NCI-H446 (cell line): ENCODE measurements at places on chromosomes 16 and 17.

DNA sequence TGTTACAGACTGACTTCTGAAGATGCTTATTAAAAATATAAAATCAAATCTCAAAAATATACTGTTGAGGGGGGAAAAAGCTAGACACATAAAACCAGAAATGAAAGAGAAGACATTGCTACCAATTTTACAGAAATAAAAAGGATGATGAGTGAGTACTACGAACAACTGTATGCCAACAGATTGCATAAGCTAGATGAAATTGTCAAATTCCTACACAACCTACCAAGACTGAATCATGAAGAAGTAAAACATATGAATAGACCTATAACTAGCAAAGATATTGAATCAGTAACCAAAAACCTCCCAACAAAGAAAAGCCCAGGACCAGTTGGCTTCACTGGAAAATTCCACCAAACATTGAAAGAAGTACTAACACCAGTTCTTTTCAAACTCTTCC lies 3.5 kb upstream of the CAPNS2 start:
- DNase-seq, result no peak

DNA sequence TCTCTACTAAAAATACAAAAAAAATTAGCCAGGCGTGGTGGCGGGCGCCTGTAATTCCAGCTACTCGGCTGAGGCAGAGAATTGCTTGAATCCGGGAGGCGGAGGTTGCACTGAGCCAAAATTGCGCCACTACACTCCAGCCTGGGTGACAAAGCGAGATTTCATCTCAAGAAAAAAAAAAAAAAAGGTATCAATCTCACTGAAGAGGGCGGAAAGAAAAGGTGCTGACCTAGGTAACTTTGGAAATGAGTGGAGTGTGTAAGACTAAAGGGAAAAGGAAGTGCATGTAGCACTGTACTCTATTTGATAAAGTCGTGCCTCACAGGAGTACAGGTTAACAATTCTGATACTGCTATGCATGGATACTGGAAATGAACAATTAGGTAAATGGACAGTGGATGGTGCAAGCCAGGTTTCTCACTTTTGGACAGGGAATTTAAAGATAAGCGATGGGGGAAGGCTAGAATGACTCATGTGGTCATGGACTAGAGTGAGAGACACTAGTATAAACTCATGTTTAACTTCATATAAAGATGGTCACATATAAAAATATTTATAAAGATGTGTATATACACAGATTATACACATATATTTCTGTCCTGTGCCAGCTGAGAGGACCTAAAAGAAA lies 142.9 kb downstream of the CDK5R1 start:
- no peak for DNase-seq

DNA sequence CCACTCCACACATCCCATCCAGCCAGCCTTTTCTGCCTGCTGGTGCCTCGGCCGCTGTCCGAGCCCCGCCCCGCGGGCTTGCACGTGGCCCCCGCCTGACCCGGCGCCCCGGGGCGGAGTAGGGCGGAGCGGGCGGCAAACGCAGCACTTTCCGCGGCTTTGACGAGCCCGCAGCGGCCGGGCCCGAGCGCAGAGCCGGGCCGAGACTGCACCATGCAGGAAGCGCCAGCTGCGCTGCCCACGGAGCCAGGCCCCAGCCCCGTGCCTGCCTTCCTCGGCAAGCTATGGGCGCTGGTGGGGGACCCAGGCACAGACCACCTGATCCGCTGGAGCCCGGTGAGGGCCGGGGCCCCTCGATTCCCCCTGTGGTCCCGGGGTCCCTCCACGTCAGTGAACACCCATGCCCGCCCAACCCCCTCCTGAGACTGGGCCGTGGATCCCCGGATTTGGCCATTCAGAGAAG lies at the start of gene HSF4:
HSF4 (plus strand) TSS at position 147 of the 463 bp plus-strand sequence; CDS start at position 214, 67 bp downstream.
- DNase-seq, result no peak

DNA sequence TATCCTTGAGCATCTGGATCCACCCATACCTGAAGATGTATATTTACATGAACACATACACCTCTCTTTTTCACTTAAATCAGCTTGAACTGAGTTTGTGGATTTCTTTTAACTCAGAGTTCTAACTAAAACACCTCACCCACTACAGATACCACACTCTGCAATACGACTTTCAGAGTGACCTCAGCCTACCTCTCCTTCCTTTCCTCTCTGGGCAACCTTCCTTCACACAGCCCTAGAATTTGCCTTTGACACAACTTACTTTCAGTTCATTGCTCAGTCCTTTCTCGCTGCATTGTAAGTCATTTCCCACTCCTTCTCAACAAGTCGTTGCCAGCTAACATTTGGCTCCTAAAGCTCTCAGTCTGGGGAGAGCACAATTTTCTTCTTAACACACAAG lies 151.9 kb upstream of the IRX3 start:
- no peak for DNase-seq

- DNase-seq, result no peak
Measured at GRCh38 chr16:89168381-89169189, 3.0 kb upstream of the CDH15 start.

DNA sequence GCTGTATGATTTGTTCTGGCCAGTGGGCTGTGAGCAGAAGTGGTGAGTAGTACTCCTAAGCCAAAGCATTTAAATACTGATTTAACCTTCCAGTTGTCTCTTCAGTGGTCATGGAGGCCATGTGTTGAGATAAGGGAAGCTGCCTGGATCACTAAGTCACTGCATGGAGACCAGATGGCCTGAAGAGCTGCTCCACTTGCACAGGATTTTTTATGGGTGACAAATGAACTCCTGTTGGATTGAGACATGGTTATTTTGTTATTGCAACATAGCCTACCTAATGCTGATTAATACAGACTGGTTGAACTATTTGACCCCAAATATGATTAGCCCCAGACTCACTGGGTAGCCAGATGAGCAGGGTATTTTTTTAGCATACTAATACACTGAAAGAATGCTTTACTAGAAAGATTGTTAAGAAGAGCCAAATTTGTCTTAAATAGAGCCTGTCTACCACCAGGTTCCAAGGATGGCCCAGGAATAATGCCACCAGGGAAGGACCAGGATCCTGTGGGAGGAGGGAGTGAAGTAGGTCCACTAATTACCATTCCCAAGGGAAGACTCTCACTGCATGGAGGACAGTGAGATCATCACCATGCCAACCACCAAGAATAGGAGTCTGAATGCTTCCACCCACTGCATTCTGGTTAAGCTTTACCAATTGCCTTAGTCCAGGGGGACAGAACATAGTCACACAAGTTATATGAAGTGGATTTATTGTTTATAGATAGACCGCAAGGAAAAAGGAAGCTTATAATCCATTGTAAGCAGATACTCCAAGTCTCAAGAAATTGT lies 187.4 kb upstream of the IRX6 start:
- no peak for DNase-seq

GRCh38 chr17:7656958-7657609 lies 6.4 kb downstream of the ATP1B2 start:
- DNase-seq, result no peak

DNA sequence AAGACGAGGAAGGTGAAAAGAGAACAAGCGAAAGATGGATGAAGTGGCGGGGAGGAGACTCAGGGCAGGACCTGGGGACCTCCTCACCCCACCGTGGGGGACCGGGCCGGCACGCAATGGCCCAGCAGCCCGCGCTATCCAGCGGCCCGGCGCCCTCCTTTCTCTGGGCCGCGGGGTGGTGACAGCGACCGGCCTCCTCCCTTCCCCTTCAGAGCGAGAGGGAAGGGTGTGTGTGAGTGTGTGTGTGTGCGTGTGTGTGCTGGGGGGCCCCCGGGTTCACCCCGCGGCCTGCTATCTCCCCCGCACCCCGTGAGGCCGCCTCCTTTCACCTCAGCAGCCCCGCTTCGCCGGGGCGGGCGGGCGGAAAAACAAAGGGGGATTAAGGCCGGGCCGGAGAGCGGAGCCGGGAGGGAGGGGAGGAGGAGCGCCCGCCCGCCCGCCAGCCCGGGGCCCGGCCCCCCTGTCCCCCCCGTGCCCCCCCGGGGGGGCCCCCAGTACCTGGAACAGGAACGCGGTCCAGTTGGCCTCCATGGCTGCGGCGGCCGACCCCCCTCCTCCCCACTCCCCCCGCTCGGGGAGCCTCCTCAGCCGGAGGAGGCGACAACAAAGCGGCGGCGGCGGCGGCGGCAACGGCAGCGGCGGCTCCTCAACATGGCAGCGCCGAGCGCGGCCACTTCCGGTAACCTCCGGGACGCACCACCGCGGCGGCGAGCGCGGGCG lies at the start of gene VEZF1:
VEZF1 (minus strand) TSS at position 674 of the 720 bp plus-strand sequence; CDS start at position 531, 143 bp downstream.
- DNase-seq, result peak; percentile 74

DNA sequence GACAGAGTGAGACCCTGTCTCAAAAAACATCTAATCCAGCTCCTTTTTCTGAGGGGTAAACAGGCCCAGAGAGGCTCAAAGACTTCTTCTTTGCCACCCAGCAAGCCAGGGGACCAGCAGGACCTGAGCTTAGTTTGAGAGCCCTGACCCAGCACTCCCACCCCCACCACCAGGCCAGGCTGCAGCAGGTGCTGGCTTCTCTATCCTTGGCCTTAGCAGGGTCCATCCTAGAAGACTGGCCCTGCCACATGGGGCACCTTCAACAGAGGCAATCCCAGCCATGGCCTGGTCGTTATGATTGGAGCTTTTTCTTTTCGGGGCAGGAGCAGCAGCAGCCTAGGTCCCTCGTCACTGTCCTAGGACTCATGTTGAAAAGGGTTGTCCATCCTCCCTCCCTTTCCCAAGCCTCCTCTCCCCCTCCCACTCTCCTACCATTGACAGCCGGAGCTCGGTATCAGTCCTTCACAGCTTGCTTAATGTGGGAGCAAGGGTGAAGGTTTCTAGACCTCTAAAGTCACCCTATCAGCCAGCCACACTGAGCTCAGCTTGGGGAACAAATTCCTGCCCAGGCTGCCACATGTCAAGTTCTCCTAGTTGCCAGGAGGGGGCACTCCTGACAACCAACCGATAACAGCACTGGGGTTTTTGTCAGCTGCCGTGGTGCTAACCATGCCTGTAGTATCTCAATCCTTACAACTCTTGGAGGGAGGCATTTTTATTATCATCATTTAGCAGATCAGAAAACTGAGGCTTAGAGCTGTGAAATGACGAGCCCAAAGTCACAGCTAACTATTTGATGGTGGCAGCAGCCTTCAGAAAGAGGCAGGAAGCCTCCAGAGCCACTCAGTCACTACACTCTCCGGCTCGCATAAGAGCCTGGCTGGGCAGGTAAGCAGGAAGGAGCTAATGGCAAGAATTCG lies 11.2 kb downstream of the MRPL27 start:
- DNase-seq, result no peak

GRCh38 chr16:16923479-16923878 lies 544.5 kb downstream of the NPIPA7 start:
- DNase-seq, result no peak

DNA sequence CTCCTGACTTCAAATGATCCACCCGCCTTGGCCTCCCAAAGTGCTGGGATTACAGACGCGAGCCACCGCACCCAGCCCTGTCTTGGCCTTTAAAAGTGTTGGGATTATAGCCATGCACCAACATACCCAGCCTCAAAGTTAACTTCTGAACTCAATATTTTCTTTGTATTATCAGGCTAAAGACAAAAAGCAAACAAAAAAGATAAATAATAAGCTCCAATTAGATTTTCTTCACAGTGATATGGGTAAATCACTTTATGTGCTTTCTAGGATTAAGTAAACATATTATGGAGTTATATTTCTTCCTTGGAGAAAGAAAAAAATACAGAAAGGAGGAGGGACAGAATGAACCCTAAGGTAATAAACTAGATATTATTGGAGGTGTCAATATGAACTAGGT lies 74.3 kb downstream of the FBXL20 start:
- DNase-seq, result no peak

GRCh38 chr17:28492352-28493310 lies 13.5 kb upstream of the FOXN1 start:
- DNase-seq, result no peak

GRCh38 chr17:340074-340473 lies 12.5 kb downstream of the RPH3AL start:
- no peak for DNase-seq

- no peak for DNase-seq
Measured at GRCh38 chr16:88264641-88265285, 118.0 kb upstream of the ZNF469 start.

- no peak for DNase-seq
Measured at GRCh38 chr17:83149761-83150251, 70.4 kb downstream of the METRNL start.

DNA sequence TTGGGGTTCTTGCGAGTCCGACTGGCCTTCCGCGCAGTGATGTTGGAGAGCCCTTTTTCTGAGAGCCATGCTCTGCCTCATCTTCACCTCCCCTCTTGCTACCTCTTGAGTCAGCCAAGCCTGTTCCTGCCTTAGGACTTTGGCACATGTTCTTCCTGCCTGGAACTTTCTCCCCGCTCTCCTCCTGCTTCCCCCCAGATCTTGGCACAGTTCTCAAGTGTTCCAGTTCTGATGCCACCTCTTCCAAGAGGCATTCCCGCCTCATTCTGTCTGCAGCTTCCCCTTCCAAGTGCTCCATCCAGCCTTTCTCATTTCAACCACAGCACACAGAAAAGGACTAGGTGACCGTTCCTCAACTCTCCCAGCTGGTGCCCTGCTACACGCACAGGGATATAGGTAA lies 7.7 kb downstream of the AKAP1 start:
- no peak for DNase-seq

GRCh38 chr17:74163271-74163821 lies 40.1 kb upstream of the RPL38 start:
- DNase-seq, result no peak

- DNase-seq, result no peak
Measured at GRCh38 chr17:31469959-31470358, 78.5 kb downstream of the RAB11FIP4 start.

DNA sequence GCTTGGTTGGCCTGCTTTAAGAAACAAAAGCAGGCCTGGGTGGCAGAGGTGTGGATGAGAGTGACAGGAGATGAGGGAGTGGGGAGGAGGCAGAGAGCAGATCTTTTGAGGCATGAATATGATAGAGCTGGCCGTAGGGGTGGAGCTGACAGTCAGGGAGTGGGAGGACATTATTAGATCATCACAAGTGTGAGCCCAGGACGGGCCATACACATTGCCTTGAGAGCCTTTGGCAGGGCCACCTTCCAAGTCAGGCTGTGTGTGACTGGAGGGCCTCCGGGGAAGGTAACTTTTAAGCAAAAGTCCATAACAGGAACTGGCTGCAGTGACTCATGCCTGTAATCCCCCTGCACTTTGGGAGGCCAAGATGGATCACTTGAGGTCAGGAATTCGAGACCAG lies 26.3 kb downstream of the GINS3 start:
- no peak for DNase-seq

DNA sequence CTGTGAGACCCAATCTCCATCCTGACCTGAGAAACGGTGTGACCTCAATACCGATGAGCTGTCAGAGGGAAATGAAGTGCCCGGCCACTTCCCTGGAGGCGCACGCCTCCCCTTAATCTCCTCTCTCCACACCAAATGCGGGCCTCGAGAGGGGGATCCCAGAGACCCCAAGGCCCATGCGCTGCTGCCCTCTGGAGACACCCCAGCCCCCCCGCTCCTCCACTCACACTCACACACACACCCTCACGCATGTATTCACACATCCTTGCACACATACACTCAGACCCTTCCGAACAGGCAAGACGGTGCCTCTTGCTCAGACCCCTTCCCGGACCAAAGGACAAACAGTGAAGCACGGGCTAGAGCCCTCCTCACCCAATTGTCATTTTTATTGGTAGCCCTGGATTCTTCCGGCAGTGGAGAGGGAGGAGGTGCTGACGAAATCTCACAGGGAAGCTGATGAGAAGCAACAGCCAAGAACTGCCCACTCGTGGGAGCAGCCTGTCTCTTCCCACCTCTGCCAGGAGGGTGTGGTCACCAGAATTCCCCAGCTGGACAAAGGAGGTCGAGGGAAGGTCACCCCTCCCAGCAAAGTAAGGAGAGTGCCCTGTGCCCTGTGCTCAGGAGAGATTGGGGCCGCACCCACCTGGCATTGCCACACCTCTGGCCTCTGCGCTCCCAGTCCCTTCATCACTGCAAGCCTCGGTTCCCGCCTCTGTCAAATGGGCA lies 136.0 kb upstream of the TNRC6C start:
- no peak for DNase-seq

- DNase-seq, result no peak
Measured at GRCh38 chr17:61221597-61222471, 177.8 kb upstream of the TBX2 start.
